ENCODE measurements at places on chromosomes 6 and 20. TPM values are rescaled to one million over a fixed set of nuclear protein-coding genes. Genes with fewer than 3 reads are reported as not detected.

DNMT3B gene
- 5.0 TPM for polyA plus RNA-seq

ADGRF1 gene
- polyA plus RNA-seq: 0.08 TPM

OPN5 gene
- 0.32 TPM for polyA plus RNA-seq

FKBP1C gene
- polyA plus RNA-seq: 1.9 TPM

NFATC2 gene
- 4.5 TPM for polyA plus RNA-seq

DNA sequence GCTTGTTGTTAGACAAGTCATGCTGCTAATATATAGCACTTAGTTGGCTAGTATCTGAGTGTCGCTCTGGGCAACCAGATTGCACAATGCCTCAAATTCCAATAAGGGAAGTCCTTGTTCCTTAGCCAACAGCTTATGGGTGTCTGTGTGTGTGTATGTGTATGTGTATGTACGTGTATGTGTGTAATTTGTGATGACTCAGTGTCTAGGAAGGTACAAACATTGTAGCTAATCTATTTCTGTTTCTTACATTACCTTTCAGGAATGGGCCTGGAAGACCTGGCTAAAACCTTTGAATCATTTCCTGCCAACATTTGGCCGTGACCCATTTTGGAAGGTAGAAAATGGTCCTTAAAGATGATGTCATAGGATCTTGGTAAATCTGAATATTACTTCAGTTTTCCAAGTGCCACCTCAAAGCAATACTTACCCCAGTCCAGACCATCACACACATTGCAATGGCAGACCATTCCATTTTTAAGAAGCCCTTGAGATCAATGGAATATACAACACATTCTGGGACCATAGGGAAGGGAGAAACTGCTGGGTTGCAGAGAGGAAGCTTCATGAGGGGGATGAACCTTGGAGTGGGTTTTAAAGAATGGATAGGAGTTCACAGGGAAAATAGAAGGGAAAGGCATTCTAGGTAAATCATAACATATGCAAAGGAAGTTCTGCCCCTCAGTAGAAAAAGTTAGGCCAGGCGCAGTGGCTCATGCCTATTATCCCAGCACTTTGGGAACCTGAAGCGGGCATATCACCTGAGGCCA is 25.1 kb downstream of the NEDD9 start:
- peak; percentile 70 for DNase-seq

DNA sequence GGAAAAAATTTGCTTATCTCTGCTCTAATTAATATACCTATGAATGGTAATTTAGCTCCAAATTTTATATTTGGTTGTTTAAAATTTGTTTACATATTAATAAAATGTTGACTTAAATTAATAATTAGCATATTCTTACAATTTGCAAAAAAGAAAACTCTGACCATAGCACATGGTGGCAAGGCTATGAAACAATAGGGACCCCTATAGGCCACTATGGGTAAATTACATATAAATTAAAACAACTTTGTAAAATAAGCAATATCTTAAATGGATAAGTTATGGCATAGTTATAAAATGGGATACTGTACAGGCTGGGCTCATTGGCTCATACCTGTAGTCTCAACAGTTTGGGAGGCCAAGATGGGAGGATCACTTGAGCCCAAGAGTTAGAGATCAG is 76.0 kb downstream of the MKKS start:
- no peak for DNase-seq

- no peak for DNase-seq
These were observed 38.1 kb upstream of the AIG1 start for GRCh38 chr6:143022587-143022986.

DNA sequence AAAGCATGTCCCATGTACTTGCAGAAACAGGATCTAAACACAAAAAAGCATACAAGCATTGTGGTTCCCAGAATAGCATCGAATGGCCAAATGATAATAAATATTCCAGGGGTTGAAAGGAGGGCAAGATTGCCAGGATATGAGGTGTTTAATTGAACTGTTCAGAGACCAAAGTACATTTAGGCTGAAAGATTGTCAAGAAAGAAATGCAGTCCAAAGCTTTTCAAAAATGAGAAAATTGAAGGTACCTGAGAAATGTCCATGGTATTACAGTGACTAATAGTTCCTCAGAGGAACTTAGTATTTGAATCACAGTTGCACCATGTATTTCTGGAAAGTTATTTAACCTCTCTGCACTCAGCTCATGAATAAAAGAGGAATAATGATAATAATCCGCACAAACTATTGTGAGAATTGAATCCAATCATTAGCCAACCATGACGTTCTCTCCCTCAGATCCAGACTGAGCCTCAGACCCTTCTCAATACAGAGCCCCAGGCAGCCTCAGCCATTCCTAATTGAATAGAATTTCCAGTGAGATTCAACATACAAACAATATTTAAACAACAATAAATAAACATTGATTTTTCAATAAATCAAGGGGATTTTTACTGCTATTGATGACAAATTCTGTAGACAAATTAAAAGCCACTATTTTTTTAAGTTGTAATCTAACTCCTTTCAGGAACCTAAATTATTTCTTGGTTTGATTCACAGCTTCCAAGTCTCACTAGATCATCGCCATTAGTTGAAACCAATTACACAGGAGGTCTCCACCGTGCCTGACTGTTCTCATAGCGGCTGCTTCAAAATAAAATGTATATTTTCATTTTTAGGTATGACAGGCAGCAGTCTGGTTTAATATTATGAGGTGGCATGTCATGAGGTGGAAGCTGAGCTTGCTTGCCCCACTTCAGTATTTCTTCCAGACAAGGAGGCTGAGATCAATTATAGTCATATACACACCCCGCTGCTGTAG is 144.3 kb upstream of the TENT5A start:
- no peak for DNase-seq

DNA sequence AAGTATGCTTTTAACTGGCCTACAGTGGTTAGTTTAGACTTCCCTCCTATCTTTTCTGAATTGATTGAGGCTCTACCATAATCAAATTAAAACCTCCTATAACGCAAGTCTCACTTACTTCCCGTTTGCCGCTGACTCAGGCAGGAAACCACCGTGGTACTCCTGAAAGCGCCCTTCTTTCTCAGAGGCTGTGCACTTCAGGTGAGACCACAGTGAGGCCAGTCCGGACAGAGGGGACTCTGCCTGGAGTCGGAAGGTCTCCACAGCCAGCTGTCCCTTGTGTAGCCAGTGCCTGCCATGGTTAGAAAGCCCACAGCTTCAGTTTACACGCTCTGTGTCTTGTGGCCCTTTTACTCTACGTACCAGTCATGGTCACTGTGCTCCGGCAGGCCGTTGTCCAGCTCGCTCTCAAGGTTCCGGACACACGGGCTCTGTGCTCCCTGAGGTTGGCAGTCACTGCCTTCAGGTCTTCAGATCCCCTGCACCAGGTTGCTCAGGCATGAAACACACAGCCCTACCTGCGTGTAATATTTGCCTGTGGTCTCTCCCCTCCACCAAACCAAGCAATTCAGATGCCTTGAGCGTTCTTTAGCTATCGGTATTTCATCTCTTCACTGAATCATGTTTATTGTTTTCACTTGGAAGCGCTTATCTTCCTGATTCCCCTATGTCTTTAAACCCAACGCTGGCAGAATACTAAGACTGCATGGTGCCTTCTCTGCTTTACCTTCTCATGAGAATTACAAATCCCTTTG is 178.8 kb downstream of the SMOC2 start:
- no peak for DNase-seq

GRCh38 chr6:144585217-144585814 is 300.2 kb downstream of the UTRN start:
- DNase-seq: peak; percentile 33

- no peak for DNase-seq
These were observed 170.2 kb downstream of the HAO1 start for GRCh38 chr20:7770046-7770445.

GRCh38 chr6:3473773-3474172 is 16.9 kb upstream of the SLC22A23 start:
- DNase-seq: no peak

DNA sequence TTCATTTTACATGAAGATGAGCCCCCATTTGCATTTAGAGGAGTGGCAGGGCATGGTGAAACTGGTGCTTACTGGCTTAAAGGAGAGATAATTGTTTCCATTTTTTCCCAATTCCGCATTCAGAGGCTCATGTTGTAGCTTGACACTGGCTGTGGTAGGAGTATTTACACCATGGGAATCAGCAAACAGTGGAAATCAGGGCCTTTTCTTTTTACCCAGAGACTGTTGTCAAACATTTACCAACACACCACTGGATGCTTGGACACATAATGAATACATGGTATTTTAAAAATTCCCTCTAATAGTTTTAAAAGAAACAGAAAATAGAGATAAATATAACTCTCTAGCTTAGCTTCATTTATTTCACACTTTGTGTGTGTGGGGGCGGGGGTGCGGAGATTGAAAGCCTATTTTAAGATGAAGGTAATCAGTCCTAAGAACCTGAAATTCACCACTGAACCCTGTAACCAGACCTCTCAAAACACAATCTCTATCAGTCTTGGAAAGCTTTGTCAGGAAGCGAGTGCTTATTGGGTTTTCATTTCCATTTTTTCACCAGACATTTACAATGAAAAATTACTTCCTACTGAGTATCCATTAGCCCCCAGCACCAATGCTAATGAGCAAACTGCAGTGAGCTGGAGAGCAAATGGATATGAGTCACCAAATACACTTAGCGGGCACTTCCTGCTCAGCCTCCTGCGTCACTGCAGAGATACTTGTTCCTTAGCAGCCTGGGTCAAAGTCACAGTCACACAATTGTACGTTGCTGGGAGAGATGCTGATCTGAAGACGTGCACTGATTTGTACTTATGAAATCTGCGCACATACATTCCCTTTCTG is 532.0 kb downstream of the BCKDHB start:
- no peak for DNase-seq

DNA sequence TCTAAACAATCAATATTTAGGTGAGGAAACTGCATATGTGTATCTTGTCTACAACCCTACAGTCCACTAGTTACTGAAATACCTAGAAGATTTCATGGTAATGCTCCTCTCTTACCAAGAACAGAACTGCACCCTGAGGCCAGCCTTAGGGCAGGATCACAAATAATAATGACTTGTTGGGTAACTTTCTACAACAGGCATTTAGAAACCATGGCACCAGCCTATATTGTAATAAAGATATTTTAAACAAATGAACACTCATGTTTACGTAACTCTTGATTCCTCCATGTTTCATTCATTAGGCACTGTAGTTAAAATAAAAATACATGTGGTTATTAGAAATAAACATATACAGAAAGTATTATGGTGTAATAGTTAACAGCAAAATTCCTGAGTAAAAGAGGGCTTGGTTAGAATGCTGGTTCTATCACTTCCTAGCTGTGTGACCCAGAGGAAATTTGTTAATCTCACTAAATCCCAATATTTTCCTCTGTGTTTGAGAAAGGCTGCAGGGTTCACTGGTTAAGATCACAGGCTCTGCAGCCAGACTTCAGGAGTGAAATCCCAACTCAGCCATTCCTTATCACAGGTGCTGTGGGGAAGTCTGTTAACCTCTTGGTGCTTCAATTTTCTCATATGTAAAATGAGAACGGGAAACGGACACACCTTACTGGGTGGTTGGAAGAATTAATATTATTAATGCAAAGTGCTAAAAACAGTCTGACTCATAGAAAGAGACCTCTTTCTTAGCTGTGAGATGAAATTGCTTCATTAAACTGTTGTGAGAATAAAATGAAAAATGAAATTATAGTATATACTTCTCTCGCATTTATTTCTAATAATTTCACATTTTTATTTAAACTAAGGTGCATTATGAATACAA is 8.5 kb downstream of the HMGN3 start:
- DNase-seq: no peak

DNA sequence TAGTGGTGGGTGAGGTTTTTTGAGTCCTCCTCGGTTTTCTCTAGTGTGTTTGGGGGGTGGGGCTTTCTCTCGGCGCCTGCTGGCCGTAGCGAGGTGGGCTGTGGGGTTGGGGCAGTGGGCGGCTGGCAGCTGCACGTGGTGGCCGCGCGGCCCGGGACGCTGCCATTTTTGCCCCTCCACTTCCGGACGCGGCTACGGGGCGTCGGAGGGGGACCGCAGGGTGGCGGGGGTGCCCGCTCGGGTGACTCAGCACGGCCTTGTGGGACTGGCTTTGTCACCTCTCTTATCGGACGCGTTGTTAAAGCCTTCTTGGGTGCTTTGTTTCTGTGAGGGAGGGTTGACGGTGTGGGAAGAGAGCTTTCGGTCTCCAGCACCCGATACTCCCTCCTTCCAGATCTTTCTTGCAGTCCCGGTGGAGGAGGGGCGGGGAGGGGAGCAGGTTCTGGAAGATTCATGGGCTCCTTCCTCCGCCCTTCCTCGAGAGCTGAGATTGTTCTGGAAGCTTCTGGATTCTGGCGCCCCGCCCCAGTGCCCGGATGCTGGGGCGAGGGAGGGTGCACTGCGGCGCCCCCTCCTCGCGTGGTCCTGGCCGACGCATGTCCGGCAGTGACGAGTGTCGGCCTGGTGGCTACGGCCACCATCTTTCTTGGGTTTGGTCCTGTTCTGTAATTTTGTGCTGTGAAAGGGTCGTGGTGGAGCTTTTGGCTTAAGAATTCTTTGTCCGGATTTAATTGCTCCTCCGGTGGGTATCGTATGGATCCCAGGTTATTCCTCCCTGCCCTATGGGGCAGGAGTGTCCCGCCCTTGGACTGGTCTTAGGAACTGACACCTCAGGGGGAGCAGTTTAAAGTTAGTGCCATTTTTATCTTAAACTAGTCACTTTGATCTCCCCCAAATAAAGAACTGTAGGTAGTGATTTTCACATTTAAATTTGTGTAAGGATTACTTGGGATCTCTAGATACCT is 719 bp downstream of the HSP90AB1 start:
- DNase-seq: peak; percentile 69

- no peak for DNase-seq
These were observed 17.3 kb downstream of the STX7 start for GRCh38 chr6:132495604-132496079.

- no peak for DNase-seq
These were observed 66.2 kb upstream of the PHACTR2 start for GRCh38 chr6:143611580-143611979.

- peak; percentile 68 for DNase-seq
These were observed 33.3 kb upstream of the LAMA4 start for GRCh38 chr6:112287577-112288225.

DNA sequence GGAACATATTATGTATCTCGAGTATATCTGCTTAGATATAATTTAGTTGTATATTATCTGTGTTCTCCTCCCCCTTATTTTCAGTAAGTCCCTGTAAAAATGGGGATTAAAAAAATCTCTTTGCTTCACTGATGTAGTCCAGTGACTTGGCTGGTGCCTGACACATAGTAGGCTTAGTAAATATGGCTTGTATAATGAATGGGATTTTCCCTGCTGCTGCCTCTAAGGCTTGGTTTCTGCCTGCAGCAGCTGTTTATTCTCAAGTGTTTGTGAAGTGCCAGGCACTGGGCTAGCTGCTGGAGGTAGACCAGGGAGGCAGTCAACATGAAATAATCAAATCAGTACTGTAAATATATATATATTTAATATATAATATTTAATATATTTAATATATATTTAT is 1.6 kb upstream of the ZFP64 start:
- DNase-seq: no peak

- DNase-seq: no peak
These were observed 32.5 kb upstream of the PIM1 start for GRCh38 chr6:37137201-37138090.

DNA sequence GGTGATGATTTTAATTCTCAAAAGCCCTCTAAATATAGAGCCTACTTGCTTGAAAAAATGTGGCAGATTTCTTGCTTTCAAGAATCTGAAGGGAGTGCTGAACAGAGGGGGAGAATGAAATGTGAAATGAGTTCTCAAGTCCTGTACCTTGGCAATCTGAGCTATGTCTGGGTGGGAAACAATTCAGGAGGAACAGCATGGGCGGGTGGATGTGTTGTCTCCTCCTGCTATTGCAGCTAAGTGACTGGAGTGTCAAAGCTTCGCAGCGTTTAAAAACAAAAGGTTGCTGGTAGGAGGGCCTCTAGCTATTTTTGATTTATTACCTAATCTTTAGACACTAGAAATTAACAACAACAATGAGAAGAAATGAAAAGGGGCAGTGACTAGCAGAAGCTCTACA is 102.5 kb upstream of the ARG1 start:
- DNase-seq: no peak
